C1 segment of cervical spinal cord (tissue), 14 donors: ENCODE measurements at places on chromosomes 3 and 15.

GRCh38 chr3:136730595-136731273 is 21.4 kb downstream of the STAG1 start:
- no peak for DNase-seq

DNA sequence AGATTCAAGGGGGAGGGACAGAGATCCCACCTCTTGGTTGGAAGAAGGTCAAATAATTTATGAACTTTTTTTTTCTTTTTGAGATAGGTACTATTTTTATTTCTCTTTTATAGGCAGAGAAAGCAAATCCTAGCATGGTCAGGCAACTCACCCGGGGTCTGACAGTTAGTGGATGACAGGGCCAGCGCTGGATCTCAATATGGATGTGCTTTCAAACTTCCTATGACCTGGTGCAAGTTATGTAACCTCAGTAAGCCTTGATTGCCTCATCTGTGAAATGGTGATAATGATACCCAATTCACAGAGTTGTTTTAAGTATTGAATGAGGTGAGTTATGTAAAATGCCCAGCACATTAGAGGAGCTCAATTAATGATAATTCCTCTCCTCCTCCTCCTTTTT is 86.8 kb upstream of the MEF2A start:
- DNase-seq: no peak

GRCh38 chr3:105369500-105370371 is 3.0 kb downstream of the ALCAM start:
- peak; percentile 84 for DNase-seq

GRCh38 chr3:31925271-31925630 is 55.8 kb downstream of the OSBPL10 start:
- no peak for DNase-seq

- no peak for DNase-seq
Measured at GRCh38 chr15:75835990-75836958, 7.0 kb upstream of the UBE2Q2 start.
